ENCODE measurements at places on chromosomes 1 and 21.
A peak's percentile ranks its signal among the peaks of the same experiment; 100 is the strongest.

GRCh38 chr1:39980555-39981313 lies 25.8 kb downstream of the MFSD2A start:
- DNase-seq: no peak

- DNase-seq: no peak
Observed at GRCh38 chr1:62450301-62450700, 13.5 kb downstream of the USP1 start.

DNA sequence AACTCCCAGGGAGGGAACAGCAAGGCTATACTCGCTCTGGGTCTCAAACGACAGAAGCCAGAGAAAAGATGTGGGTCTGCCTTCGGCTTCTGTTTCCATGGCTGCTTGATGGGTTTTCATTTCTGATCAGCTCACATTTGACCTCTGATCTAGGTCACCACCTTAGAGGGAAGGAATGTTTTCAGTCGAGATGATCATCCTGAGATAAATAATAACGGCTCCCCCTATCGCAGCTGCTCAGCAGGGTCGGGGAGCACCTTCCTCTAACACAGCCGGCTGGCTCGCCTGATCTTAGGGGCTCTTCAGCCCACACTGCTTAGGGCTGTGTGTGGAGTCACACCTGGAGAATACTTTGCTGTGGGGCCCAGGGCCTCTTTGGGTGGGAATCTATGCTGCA lies 53.1 kb upstream of the ZNF648 start:
- DNase-seq: no peak

- no peak for DNase-seq
Observed at GRCh38 chr1:219189952-219190351, 16.3 kb downstream of the LYPLAL1 start.

- no peak for DNase-seq
Observed at GRCh38 chr1:150311762-150312161, 9.6 kb upstream of the PRPF3 start.

DNA sequence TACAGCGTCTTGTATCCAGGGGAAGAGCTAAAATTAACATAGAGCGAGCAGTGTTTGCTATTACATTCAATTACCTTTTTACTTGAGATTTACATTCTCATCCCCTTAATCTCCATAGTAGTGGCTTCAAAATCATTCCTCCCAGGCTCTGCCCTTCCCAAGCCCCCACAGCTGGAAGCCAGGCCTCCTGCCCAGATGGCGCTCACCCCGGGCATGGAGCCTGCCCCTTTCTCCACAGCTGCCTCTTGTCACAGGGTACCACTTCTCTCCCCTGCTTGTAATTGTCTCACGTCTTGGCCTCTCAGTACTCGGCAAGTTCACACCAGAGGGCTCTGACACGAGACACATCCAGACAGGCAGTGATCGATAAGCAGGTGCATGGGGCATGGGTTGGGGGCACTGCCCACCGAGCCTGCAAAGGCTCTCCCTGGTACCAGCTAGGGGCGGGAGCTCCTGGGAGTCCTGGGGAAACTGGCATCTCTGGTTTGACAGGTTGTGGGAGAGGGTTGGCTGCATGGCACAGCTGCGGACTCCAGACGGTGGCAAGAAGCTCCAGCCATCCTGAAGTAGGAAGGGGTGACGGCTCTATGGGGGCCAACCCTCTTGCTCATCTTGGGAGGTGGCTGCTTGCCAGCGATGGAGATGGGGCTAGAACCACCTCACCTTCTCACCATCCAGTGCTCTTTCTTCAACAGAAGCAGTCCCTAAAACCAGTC lies 20.1 kb downstream of the CASZ1 start:
- DNase-seq: no peak

GRCh38 chr1:31215065-31215570 lies 24.6 kb downstream of the NKAIN1 start:
- no peak for DNase-seq

DNA sequence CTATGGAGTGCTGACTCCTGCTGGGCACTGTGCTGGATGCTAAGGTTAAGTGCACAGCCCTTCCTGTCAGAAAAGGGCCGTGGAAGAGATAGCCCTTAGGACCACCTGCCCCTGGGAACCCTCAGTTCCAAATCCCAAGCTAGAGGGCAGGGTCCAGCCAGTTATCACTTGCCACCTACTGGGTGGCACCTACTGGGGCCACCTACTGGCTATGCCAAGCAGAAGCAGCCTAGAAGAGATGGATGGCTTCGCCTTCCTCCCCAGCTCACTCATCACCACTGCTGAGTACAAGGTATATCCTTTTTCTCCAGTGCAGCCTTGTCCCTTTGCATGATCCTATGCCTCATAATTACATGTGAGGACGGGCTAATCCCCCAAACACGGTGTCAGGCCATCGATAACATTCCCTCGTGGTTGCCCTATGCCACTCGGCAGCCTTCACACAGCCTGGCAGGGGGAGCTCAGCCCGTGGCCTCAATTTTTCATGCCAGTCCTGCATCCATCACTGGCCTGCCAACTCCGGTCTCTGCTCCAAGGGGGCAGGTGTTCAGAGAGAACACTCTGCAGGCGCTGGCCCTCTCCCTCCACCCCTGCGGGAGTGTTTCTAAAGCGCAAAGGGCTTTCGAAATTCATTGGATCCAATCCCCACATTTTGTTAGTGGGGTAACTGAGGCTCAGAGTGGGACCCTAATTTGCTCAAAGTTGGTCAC lies 49.0 kb downstream of the SYT2 start:
- no peak for DNase-seq

GRCh38 chr1:165928075-165928731 lies 100.8 kb downstream of the UCK2 start:
- no peak for DNase-seq

DNA sequence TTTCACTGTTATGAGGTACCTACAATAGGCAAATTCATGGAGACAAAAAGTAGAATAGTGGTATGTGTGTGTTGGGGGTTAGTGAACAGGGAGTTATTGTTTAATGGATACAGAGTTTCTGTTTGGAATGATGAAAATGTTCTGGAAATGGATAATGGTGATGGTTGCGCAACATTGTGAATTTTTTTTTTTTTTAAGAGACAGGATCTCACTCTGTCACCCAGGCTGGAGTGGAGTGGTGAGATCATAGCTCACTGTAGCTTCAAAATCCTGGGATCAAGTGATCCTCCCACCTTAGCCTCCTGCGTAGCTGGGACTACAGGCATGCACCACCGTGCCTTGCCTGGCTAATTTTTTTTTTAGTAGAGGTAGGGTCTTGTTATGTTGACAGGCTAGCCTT lies 34.5 kb upstream of the TRABD2B start:
- no peak for DNase-seq

DNA sequence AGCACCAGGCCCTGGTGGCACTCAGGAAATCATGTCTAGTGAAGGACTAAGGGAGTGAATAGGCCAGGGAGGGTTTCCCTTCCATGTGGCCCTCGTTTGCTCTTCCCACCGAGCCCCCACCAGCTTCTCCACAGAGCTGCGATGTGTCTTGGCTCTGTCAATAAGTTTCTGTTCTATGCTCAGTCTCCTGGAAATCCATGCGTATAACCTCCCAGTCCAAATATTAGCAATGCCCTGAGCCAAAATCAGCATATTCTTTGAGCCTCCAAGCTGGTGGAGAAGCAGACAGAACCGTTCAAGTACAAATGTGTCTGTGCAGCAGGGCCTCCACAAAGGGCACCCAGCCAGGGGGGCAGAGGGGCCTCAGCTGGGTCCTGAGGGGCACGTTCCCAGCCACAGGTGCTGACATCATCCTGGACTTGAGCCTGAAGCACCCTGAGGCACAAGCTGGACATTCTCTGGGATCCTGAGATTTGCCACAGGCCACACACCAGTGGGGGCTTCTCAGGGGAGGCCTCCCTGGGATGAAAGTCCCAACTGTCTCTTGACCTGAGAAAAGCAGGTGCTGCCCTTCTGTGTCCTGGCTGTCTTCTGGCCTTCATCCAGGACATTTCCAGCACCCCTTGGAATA lies 350.5 kb upstream of the VAMP3 start:
- DNase-seq: peak; percentile 8

- DNase-seq: no peak
Observed at GRCh38 chr1:150256198-150256553, 1.4 kb upstream of the CA14 start.

GRCh38 chr1:91555074-91555730 lies 54.6 kb downstream of the CDC7 start:
- DNase-seq: no peak

- DNase-seq: no peak
Observed at GRCh38 chr1:214247501-214248041, 33.4 kb upstream of the SMYD2 start.

DNA sequence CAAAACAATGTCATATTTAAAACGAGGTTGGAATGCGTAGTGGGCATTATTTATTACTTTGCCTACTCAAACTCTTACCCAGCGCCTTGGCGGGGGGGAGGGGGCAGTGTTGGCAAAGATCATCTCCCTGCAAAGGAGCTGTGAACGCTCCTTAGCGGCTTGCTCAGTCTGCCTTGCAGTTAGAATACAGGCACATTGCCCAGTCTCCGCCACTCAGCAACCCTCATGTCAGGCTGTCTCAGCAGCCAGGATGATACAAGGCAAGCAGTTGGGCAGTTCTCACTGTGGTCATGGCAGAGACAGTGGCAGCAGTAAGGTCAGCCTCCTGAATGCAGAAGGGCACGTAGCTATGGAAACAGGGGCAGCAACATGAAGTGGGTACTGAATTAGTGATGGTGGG lies 170.4 kb upstream of the KCNK2 start:
- no peak for DNase-seq

DNA sequence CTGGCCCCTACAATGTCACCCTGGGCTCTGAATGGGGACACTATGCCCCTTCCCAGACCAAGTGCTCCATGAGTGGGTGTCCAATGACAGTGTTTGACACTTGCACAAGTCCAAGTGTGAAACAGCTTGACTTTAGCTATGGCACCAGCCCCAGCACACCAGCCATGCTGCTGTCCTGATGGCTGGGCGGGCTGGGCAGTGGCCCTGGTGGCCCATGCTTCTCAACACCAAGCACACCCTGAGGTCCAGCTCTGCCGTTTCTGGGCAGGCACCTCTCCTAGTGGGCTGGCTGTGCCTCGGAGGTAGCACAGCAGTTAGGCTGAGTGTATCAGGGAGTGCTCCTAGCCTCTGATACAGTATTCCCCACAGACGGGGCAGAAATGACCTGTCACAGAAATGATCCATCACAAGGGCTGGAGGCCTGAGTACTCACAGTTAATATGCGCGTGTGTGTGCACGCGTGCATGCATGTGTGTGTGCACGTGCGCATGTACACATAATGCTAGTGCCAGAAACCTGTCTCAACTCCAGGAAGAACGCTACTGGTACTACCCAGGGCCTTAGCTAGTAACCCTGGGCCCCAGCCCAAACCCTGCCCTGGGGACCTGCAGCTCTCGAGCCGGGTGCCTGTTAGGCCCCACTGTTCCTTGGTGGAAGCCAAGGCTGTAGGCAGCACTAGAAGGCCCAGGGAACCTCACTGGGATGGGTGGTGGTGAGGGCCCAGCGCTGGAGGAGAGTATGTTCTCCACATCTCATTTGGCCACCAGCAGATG lies 134.0 kb downstream of the DMRTB1 start:
- DNase-seq: no peak

- no peak for DNase-seq
Observed at GRCh38 chr21:31351438-31351837, 7.4 kb upstream of the TIAM1 start.

DNA sequence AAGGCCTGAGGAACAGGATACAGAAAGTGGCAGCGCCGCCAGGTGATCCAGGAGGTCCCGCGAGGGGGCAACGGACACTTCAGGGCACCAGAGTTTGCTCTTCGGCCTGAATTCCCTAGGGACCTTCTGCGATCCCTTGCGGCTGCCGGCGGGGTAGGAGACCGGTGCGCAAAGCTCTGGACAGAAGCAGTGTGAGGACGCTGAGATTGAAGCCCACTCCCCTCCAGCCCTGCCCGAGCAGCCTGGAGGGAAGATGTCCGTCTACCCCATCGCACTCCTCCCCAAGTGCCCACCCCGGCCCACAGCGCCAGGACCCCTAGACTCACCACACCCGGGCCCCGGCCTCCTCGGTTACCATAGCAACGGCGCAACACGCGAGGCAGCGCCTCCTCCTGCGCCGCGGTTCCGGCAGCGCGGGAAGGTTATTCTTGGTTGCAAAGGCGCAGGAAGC lies at the start of gene ANKRD45:
Gene ANKRD45, minus strand, starts transcription at position 361 of the 451 bp plus-strand sequence. CDS start 10,433 bp downstream, outside the sequence.
- DNase-seq: no peak

GRCh38 chr1:117671781-117672501 lies 66.1 kb downstream of the TENT5C start:
- peak; percentile 20 for DNase-seq

GRCh38 chr21:44730951-44731579 lies 19.7 kb upstream of the TSPEAR start:
- DNase-seq: no peak
